ENCODE measurements at places on chromosomes 7 and 10. TPM values are rescaled to one million over a fixed set of nuclear protein-coding genes. Genes with fewer than 3 reads are reported as not detected.

- no peak overlapping the region for H3K4me3 ChIP-seq
- H3K36me3 ChIP-seq: no peaks in the 10 kb centered on the region
- H3K27me3 ChIP-seq: no peaks in the 10 kb centered on the region
- no peak overlapping the region for H3K27ac ChIP-seq
Measured at GRCh38 chr7:34991938-34992840, 45.1 kb downstream of the DPY19L1 start.

DNA sequence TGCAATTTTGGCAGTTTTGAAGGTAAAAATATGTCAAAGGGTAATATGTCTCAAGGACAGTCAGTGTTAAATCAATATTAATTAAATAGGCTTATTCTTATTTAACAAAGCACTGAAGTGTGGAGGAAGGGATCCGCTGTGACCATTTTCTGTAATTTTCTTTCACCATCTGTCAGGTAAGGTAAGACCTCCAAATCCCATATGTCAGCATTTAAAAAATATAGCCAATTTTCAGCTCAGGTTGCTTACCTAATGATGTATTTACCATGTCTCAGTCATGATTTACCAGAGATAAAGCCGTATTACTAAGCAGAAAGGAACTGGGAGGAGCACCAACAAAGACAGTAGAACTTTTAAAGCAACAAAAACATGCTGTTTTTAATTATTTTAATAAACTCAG is 683.9 kb downstream of the CCSER2 start:
- H3K27ac ChIP-seq: no peak overlapping the region
- H3K36me3 ChIP-seq: no peaks in the 10 kb centered on the region
- DNase-seq: no peak
- H3K27me3 ChIP-seq: no peaks in the 10 kb centered on the region

DNA sequence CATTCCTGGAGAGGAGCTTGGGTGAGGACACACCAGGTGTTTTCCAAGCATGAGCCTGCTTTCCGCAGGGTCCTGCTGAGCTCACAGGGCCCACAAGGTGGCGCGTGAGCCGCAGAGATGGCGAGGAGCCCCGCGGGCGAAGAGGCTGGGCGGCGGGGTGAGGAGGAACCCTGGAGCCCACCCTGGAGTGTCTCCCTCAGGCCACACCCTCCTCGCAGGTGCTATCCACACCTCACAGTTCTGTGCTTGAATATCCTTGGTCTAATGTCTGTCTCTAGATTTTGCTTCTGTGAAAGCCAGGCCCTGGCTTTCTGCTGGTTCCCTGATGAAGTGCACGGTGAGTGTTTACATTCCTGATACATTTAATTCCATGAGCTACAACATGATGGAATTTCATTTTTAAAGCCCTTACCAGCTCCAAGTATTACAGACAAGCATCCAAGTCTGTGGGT is 433.6 kb downstream of the ACTR3B start:
- H3K36me3 ChIP-seq: no peaks in the 10 kb centered on the region
- DNase-seq: peak; percentile 61
- H3K27ac ChIP-seq: no peak overlapping the region
- no peaks in the 10 kb centered on the region for H3K4me1 ChIP-seq

GRCh38 chr10:60536529-60537114 is 146.9 kb upstream of the ANK3 start:
- H3K36me3 ChIP-seq: no peaks in the 10 kb centered on the region
- no peak for DNase-seq
- H3K27me3 ChIP-seq: no peaks in the 10 kb centered on the region
- H3K27ac ChIP-seq: no peak overlapping the region

DNA sequence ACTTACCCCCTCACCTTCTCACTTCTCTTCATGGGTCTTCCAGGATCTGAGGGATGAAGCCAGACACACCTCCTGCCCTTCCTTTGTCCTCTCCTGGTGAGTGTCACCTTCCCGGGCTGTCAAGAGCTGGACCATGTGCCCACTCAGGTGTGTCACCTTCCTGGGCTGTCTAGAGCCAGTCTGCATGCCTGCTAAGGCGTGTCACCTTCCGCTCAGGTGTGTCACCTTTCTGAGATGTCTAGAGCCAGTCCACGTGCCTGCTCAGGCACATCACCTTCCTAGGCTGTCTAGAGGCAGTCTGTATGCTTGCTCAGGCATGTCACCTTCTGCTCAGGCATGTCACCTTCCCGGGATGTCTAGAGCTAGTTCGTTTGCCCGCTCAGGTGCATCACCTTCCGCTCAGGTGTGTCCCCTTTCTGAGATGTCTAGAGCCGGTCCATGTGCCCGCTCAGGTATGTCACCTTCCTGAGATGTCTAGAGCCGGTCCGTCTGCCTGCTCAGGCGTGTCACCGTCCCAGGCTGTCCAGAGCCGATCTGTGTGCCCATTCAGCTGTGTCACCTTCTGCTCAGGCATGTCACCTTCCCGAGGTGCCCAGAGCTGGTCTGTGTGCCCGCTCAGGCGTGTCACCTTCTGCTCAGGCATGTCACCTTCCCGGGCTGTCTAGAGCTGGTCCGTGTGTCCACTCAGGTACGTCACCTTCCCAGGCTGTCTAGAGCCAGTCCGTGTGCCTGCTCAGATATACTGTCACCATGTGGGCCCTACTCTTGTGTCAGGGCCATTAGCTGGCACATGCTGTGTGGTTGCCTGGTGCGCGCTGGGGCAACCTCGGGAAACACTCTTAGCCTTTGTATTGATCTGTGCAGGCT is 245.3 kb downstream of the EBF3 start:
- H3K27me3 ChIP-seq: no peaks in the 10 kb centered on the region
- peaks cover 7% of the 10 kb centered on the region for H3K4me1 ChIP-seq
- no peak for DNase-seq
- H3K36me3 ChIP-seq: peaks cover 4% of the 10 kb centered on the region

DNA sequence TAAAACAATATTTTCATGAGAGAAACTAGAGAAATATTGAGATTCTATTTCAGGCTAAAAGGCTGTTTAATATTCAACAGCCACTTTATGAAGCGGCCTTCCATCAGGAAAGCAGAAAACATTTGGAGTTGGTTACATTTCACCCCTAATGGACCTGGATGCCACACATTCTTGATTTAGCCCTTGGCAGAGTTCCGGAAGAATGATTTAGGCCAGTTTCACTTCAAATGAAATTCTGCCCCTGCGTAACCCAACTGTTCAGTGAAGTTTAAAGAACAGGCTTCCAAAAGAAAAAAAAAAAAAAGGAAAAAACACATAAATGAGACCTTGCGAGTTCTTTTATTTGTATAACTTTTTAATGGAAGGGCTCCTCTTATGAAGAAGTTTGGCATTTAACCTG is 239.2 kb upstream of the AKR1E2 start:
- DNase-seq: peak; percentile 48
- H3K36me3 ChIP-seq: no peaks in the 10 kb centered on the region

PAPOLB gene
- 0.22 TPM for total RNA-seq

All from muscle of leg (tissue), 16 donors.